ENCODE measurements at places on chromosomes 5 and 9.

- no peak for DNase-seq
Measured at GRCh38 chr9:14293801-14294200, 20.1 kb downstream of the NFIB start.

DNA sequence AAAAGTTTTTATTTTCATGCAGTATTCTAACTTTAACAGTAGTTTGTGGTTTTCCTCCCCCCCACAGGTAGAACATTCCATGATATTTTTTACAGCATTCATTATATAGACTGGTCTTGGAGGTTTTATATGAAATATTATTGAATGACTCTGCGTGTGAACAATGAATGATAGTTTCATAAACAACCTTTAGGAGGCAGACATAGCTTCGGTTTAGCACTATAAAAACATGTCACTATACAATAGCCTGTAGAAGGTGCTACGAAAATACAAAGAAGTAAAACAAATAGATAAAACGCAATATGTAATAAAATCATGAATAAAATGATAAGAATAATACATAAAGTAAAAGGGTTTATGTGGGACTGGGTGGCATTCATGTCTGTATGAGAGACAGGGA is 8.5 kb downstream of the KLF4 start:
- no peak for DNase-seq

- no peak for DNase-seq
Measured at GRCh38 chr5:135955525-135955924, 742 bp upstream of the LECT2 start.

- no peak for DNase-seq
Measured at GRCh38 chr5:82657033-82657699, 379.0 kb upstream of the RPS23 start.

DNA sequence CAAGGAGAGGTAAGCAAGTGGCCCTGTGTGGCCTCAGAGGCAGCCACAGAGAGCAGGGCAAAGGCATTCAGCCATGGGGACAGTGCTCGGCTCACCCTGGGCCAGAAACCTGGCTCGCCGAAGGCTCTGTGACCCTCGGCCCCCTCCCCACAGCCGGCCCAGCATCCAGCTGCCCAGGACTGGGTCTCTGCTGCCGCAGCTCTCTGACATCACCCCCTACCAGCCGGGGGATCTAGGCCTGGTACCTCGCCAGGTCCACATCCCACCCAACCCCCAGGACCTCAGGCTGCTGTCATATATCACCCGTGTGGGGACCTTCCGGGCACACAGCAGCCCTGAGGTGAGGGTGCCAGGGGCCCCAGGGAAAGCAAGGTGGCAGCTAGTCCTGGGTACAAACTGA is 2.6 kb downstream of the PTRH1 start:
- no peak for DNase-seq

GRCh38 chr5:115847290-115847689 is 5.6 kb downstream of the AP3S1 start:
- no peak for DNase-seq

GRCh38 chr5:100965291-100965690 is 62.2 kb upstream of the ST8SIA4 start:
- no peak for DNase-seq

DNA sequence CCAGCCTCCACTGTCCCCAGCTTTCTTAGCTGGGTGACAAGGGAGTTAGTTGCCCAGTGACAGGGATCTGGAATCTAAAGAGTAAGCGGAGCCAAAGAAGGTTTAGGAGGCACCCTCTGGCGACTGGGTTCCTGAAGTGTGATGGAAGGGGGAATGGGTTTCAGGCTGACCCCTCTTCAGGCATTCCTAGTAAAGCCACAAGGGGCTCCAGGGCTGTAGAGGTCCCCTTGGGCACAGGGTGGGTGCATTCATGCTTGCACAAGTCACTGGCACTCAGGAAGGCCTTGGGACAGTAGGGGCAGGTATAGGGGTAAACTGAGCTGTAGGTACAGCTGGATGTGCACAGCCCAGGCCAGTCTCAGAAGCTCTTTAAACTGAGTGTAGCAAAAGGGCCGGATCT is 74.2 kb downstream of the CPLANE1 start:
- DNase-seq = no peak

- no peak for DNase-seq
Measured at GRCh38 chr5:123450114-123450513, 26.9 kb upstream of the CEP120 start.

- DNase-seq = no peak
Measured at GRCh38 chr5:67063055-67063454, 133.5 kb downstream of the CD180 start.

- DNase-seq = no peak
Measured at GRCh38 chr5:127754706-127755105, 51.5 kb downstream of the CCDC192 start.

DNA sequence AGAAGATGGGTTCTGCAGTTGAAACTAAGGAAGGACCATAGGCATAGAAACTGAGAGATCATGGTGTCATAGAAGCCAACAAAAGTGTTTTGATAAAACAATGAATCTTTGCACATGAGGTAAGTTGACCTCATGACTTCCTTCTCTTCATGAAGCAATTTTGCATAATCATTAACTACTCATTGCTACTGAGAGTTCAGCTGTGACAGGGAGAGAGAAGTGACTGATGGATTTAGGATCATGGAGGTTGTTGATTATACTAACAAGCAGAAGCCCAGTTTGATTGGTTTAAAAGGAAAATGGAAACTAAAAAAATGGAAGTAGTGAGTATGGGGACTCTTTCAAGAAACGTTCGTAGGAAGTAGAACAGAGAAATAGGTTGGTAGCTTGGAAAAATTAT is 51.2 kb downstream of the PARP8 start:
- DNase-seq = no peak

GRCh38 chr9:90996154-90997065 is 194.8 kb downstream of the SYK start:
- no peak for DNase-seq

DNA sequence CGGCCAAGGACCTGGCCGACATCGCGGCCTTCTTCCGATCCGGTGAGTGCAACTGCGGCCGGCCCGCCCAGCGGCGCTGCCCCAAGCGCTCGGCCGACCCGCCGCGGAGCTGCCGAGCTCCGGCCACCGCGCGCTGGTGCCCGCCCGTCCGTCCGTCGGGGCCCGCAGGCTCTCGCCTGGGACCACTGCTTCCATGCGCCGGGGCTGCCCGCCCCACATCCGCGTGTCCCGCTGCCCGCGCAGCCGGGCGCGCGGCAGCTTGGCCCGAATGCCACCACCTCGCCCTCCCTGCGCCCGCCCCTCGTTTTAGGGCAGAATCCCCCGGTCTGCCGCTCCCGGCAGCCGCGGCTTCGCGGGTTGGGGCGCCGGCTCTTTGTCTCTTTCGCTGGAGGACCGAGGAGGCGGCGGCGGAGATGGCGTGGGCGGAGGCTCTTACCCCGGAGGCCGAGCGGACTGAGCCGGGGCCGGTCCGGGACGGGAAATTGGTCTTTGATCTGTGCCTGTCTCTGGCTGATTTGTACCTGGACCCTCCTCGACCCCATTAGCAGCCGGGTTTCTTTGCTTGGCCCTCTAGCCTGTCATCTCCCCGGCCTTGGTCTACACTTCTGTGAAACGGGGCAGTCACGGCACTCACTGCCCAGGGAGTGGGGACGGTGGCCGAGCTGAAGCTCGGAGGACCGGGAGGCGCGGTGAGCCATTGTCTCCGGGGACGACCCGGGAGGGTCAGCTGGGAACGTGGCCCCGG is 871 bp downstream of the TRIO start:
- DNase-seq = no peak

DNA sequence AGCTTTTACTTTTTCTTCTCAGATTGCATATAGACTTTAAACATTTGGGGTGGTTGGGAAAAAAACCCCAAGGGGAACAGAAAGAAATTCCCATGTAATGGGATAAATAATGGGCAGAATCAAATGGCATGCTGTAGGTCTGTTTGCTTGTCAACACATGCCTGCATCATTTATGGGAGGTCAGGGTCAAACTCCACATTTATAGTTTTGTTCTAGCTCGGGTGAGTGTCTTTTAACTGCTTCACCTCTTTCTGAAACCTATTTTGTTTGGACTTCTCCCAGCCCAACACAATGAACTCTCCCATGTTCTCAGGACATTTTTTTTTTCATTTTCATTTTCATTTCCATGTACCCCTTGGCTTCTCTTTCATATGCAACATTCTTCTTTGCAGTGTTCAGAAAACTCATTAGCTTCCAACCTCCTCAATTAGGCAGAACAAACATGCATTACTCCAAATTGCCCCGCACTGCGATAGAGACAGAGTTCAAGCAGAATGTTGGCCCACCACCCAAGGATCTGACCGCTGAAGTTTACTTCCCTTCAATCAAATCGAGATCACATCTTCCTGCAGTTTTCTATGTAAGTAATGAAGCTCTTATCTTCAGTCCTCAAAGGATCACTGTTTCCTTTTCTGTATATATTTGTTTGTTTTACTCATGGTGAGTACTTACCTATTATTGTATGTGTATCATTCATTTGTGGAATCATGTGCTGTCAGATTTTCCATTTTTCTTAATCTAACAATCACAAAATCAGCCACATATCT is 354.6 kb downstream of the ZSWIM6 start:
- no peak for DNase-seq

GRCh38 chr9:33914887-33915628 is 98.1 kb downstream of the UBE2R2 start:
- DNase-seq = no peak

- no peak for DNase-seq
Measured at GRCh38 chr5:168291964-168292785, 730 bp downstream of the WWC1 start.

DNA sequence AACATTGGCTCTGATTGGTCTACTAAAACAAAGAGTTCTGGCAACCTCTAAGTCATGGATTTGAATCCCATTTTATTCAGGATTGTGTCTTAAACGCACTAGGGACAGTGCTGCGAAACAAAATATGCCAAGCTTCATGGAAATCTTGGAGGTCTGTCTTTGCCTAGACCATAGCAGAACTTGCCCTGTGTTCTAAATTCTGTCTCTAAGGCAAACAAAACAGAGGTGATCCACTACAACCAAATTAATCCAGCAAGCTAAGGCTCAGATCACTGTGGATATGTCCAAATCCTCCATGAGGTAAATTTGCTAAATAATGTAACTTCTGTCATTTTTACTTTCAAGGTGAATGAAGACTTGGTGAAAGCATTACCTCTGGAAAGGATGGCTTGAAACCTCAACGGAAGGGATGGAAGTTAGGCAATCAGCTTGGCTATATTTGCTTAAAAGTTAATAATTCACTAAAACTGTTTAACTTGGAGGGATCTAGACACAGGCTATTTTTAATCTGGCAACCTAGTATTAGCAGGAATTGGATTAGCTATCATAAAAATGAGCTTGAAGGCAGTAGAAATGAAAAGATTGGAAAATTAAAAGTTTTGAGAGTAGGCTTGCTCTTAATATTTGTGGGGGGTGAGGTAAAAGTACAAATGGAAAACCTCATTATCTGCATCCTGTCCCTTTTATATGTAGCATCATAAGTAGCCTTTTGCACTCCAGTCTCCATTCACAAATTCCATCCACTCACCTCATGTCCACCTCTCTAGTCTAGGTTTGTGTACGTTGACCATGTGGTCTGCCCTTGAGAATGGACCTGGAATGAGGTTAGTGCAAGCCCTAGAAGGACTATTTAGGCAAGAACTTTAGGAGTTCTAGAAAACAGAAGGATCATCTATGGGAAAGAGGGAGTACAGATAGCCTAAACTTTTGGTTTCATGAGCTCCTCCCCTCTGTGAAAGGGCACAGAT is 176.2 kb downstream of the SMC2 start:
- no peak for DNase-seq

GRCh38 chr9:126033318-126033717 is 286.1 kb downstream of the PBX3 start:
- DNase-seq = no peak

DNA sequence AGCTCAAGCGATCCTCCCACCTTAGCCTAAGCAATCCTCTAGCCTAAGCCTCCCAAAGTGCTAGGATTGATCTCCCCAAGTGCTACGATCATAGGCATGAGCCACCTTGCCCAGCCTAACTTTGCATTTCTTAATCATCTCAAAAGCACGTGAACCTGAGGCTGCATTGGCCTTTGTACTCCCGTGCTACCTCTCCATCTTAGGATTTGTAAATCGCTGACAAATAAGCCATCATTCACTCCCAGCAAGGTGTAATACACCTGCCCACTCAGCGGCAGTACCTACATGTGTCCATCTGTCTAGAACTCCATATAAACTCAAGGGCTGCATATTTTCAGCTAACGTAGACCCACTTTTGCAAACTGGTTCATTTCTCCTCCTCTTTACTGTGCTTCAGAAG is 2.8 kb downstream of the ANKH start:
- DNase-seq = no peak

DNA sequence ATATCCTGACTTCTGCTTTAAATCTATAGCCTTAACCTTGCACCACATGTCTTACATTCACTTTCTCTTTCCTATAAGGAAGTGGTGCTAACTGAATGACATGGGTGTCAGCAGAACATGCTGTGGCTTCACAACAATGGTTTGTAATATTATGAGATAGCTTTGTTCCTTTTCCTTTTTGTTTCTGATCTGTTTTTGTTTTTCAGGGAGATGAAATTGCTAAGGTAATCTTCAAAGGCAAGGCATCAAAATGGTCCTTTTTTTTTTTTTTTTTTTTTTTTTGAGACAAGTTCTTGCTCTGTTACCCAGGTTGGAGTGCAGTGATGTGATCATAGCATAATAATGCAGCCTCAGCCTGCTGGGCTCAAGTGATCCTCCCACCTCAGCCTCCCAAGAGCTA is 53.6 kb upstream of the RANBP6 start:
- DNase-seq = no peak

DNA sequence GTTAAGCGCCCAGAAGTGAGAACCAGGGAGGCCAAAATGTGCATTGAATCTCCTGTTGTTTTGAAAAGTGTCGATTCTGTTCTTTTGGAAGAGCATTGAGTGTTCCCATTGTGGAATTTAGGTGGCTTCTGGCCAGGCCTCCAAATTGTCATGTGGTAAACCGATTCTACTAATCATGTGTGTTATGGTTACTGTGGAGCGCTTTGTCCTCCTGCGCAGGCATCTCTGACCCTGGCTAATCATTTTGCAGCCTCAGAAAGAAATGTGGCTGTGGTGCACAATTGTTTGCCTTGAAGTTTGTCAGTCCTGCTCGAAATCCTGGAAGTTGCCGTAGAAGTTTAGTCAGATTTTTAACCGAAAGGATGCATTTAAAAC is 121.3 kb downstream of the RASGRF2 start:
- no peak for DNase-seq

DNA sequence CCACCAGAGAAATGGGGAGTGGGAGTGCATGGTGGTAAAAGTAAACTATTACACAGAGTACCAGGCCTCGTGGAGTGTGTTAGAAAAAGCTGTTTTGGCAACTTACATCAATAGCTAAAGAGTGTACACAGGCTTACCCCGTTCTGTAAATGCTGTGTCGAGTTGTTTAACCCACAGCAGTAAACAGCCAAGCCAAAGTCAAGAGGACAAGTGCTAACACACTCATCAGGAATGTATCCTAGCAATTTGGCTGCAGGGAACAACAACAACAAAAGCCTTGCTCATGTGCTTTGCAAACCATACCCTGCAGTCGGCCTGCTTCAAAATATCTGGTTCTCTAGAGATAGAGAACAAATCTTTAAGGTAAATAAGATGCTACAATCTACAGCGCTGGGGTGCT is 15.9 kb downstream of the DAP start:
- DNase-seq = no peak

- DNase-seq = no peak
Measured at GRCh38 chr5:174807471-174807870, 83.1 kb downstream of the MSX2 start.

Data from renal cortex interstitium (tissue), 15 donors.